ENCODE measurements at places on chromosomes 5 and 9.
A peak's percentile ranks its signal among the peaks of the same experiment; 100 is the strongest.

DNA sequence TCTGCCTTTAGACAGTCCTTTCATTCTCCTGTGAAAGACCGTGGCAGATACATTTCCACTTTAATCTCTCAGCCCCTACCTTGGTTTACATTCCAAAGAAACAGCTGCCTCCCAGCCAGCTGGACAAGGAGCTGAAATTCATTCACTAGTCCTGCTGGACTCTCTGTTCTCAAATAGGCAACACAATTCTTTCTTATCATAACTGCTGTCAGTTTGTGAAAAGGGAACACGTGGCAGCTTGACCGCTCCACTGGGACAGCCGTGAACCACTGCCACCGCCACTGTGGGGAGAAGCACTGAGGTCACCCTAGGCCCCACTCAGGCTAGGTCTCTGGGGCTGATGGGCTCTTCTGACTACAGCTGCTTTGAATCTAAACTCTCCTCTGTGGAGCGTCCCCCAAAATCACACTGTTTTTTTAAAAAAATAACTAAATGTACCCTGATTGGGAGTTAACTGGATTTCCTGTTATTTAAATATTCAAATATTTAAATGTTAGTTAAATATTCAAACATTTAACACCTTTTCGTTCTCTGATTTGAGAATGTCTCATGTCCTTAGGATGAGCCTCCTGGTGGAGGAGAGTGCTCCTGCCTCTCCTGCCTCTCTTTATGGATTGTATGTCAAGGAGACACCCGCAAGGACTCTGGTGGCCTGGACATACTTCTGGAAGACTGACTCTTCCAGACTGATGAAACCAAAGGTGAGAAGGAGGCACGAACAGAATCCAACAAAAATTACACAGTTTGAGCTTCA, 120.1 kb downstream of the BOD1 start:
- no peak for DNase-seq

- no peak for DNase-seq
Measured at GRCh38 chr5:37902323-37902722, 62.5 kb upstream of the GDNF start.

DNA sequence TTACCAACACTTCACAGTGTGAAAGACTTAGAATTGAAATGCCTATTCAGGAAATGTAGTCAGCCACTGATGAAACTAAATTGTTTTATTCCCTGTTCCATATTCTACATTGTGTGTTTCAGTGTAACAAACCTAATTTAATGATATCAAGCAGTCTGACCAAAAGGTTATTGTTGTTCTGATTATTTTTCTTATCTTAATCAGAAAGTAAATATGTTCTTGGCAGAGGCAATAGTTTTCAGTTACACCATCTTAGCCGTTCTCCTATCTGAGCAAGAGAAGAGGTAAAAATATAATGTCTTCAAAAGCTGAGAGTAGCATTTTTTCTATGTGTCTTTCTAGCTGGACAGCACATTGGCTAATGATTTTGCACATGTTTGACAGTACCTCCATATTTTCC, 17.1 kb downstream of the CDC26 start:
- DNase-seq, result no peak

DNA sequence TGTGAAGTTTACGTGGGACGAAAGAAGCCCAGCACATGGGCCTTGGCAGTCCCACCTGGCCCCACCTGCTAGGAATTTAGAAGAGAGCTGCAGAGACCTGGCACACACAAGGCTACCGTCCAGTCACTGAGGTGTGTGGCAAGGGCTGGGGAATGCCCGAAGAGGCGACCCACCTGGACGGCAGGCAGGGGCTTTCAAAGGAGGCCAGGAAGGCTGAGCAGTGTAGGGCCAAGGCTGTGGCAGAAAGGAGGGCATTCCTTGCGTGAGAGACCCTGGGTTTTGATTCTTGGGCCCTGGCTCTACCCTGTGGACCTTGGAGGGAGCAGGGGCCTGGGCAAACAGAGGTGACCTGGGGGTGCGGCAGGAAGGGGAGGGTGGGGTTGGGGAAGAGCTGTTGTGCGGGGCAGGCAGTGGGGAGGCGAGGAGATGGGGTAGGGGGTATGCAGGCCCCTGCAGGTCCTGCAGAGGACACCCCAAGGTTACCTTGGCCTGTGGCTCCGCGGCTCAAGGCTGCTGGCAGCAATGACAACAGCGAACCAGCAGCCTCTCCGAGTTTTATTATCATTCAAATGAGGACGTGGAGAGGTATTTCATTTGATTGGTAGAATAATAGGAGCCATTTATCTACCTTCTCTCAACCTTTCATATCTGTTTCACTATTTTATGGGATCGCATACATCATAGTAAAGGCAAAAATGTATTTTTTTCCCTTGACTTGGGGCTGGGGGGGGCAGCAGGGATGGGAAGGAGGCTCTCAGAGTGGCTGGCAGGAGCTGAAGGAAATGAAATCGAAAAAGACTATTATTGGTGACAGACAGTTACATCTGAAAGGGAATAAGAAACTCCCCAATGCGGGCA, 24.8 kb downstream of the TSPAN17 start:
- no peak for DNase-seq

DNA sequence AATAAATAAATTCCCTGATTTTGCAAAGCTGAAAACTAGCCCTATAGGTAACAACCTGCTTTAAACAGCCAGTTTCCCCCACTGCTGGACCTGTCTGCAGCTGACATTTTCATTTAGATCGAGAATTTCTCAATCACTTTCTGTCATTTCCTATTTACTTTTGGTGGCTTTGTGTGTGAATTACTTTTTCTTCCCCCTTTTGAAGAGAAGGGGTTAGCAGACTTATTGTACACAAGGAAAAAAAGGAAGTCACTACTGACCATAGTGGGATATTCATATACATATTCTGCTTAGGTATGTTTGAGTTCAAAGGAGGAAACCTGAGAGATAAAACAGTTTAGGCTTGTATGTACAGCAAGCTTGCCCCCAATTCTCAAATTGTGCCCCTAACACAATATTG, 27.0 kb upstream of the IFNB1 start:
- DNase-seq, result no peak

DNA sequence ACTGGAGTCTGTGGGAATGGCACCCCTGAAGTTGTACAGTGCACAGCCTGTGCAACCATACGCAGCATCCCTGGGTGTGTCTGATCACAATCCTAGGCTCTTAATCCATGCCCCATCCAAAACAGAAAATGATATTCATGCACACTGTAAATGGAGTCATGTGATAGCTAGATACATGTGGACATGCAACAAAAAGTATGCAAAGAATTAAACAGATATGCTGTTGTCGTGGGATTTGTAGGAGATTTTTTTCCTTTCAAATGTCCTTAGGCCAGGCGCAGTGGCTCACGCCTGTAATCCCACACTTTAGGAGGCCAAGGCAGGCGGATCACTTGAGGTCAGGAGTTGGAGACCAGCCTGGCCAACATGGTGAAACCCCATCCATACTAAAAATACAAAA, 36.1 kb downstream of the PRRX2 start:
- no peak for DNase-seq

DNA sequence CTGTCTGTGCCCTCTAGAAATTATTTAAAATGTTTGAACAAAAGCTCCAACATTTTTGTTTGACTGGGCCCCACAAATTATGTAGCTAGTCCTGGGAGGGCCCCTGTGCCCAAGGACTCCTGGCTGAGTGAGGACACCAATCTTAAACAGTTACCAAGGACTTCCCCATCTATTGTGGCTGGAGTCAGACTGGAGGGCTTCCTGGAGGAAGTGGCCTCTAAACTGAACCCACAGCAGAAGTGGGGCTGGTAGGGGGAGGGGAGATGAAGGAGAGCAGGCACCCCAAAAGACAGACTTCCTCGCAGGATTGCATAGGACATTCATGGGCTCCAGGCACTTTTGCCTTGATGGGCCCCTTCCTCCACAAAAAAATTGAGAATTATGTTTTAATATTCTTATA, 8.1 kb downstream of the ADAMTS13 start:
- no peak for DNase-seq

DNA sequence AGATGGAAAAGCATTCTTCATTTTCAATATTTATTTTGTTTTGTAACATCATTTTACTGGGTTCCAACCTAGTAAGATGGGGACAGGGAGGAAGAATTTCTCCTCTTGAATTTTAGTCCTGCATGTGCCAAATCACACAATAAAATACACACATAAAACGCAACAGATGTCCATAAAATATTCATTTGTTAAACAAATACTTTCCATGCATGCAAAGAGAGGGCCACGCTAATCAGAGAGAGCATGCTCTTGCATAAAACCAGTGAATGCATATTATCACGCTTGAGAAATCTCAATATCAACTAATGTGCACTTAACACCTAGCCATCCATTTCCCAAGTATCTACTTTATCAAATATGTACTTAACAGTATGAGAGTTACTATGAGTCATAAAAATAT, 212.6 kb upstream of the TARS1 start:
- no peak for DNase-seq

DNA sequence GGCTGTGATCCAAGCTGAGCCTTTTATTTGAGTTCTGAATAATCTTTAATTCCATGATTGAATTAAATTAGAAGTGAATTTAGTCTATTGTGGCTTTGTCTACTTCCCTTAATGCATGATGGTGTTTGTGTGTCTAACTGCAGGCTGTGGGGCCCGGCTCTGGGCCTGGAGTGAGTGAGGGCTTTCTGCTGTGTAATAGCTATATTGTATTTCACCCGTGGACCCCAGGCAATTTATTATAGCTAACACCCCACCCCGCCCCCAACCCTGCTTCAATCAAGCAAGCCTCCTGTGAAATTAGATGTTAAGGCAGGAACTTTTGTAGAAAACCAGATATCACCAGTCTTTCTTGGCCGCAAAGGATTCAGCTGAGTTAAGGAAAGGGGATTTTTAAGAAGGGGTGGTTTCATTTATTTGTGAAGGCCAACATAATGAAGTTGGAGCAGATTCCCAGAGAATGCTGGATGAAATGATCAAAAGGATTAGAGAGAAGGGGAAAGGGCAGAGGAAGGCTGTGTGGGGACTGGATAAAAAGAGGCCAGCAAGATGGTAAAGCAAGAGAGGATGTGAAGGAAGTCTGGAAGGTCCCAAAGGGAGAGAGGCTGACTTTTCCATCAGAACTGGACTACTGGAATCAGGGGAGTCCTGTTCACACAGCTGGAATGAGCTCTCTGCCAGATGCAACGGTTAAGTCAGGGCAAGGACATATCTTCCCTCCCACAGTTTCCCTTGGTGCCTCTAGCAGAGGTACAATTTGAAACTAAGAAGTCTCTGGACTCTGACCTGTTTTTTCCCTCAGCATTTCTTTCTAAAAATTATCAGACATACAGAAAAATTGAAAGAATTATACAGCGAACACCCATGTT, 125.3 kb upstream of the SAP30L start:
- no peak for DNase-seq

DNA sequence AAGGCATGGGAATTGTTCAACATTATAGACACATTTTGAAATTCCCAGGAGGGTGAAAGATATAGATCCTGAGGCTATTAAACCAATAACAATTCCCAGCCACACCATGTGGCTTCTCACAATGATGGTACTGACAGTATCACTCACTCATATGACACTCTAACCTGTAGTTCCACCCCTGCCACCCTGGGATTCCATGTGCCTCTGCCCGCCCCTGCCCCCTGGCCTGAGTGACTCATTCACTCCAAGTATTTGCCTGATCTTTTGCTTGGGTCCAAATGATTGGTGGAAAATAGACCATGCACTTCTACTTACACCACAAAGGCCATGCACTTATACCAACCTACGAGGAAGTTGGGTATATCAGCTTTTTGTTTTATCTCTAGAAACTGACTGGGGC, 305.2 kb upstream of the DAB2 start:
- DNase-seq, result no peak

- no peak for DNase-seq
Measured at GRCh38 chr9:4059437-4059836, 240.4 kb downstream of the GLIS3 start.

GRCh38 chr5:60403343-60404006, 296.5 kb downstream of the DEPDC1B start:
- DNase-seq, result no peak

DNA sequence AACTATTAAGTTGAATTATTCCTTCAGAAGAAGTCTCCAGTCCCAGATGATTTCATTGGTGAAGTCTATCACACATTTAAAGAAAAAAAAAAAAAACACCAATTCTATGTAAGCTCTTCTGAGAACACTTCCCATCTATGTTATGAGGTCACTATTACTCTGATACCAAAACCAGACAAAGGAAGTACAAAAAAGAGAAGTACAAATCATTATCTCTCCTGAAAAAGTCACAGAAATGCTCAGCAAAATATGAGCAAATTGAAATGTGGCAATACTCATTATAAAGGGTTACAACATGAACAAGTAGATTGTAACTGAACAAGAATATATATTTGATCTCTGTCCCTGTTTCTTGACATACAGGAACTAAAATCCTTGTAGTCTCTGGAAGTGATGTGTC, 280.4 kb downstream of the TLE1 start:
- DNase-seq, result no peak

- DNase-seq, result no peak
Measured at GRCh38 chr5:40210694-40211093, 469.0 kb upstream of the PTGER4 start.

DNA sequence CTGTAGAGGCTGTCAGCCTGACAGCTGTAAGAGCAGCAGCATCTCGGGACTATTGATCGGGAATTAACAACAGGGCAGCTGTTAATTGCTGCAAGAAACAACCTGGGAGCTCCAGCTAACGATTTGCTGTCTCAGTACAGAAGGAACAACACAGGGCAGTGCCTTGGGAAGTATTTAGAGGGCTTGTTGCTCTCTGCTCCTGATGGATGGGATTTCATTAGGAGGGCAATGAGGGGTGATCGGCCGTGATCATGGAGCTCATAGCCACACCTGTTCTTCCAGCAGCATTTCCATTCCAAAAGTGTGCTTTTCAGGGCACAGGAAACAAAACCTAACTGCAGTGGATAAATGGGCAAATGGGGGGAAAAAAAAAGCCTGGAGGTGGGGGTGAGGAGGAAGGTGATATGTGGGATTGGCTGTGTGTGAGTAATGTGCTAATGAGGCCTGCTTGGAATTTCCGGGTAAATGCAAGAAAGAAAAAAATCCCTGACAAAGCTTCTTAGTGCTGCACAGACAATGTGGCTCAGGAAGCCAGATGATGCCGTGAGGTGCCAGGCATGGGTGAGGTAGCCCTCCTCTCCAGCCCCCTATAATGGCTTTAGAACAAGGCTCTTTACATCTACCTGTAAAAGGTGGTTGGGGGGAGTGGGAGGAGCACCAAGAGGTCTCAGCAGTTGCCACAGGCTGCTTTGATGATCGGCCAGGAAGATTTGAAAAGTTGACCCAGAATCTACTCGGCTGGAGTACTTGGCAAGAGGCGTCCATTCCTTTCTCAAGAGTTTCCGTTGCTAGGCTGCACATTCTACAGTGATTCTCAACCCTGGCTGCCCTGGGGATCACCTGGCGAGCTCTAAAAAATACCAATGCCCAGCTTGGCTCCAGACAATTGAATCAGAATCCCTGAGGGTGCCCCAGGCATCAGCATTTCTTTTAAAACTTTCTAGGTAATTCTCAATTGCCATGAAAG, 139.5 kb upstream of the KLF9 start:
- DNase-seq, result no peak

DNA sequence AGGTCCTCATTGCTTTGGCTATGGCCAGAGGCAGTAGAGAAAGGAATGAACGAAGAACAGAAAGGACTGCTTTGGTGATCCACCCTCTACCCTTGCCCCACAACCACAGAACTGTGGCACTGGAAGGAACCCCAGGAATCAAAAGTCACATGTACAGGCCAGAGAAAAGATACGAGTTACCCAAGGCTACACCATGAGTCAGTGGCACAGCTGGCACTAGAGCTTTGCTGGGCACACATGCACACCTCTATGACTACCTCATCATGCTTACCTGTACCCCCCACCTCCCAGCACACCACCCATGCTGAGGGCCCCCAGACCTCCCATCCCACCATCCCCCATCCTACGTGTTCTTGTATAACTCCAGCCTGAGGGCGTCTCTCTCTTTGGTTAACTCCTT, 13.1 kb downstream of the GOLGA2 start:
- DNase-seq, result no peak

- DNase-seq, result peak; percentile 44
Measured at GRCh38 chr9:61665330-61665751, 475.5 kb downstream of the SPATA31A7 start.
